ENCODE measurements at places on chromosomes 3 and 15.

GRCh38 chr3:157520485-157521150 lies 17.4 kb upstream of the VEPH1 start:
- no peaks in the 10 kb centered on the region for H3K27me3 ChIP-seq
- H3K36me3 ChIP-seq, result peaks cover 7% of the 10 kb centered on the region
- no peaks in the 10 kb centered on the region for H3K4me1 ChIP-seq
- DNase-seq, result no peak

GRCh38 chr3:185477316-185477715 lies 21.5 kb downstream of the TMEM41A start:
- H3K4me3 ChIP-seq, result no peak overlapping the region
- DNase-seq, result no peak
- H3K4me1 ChIP-seq, result no peaks in the 10 kb centered on the region
- H3K27ac ChIP-seq, result no peak overlapping the region
- H3K27me3 ChIP-seq, result no peaks in the 10 kb centered on the region
- H3K36me3 ChIP-seq, result peaks cover 7% of the 10 kb centered on the region

DNA sequence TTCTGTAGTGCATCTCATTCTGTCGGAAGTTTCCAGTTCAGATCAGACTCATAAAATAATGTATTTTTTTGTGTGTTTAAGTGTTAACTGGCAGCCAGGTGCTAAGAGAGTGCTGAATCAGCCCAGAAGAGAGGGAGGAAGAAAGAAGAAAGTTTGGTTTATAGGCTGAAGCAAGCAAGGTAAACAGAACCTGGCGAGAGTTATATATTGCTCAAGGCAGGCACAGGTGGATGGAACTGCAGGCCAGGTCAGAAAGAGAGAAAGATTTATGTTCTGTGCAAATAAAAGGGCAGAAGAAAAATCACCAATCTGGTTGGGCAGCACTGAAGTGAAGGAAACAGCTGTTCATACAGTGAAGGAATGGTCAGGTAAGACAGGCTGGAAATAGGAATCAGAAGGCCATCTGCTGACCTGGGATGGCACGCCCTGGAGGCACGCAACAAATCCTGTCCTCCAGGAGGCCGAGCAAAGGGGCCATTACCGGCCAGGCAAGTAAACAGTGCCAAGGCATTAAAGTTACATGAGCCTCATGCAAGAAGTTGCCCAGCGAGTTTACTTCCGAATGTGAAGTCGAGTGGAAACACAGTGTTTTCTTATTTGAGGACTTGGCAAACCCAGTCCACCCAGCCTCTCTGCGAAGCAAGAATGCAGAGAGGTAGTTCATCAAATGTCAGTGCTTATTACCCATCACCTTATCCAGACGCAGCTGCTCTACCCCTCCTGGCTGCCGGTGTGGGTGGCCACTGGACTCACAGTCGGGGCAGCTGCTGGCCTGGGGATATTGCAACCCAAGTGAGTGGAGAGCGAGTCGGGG lies 309.8 kb downstream of the VPS13C start:
- DNase-seq, result no peak
- H3K36me3 ChIP-seq, result no peaks in the 10 kb centered on the region
- no peak overlapping the region for H3K27ac ChIP-seq
- no peak overlapping the region for H3K4me3 ChIP-seq
- no peaks in the 10 kb centered on the region for H3K27me3 ChIP-seq

GRCh38 chr3:40237889-40238571 lies 71.5 kb upstream of the EIF1B start:
- H3K4me1 ChIP-seq, result no peaks in the 10 kb centered on the region
- no peak overlapping the region for H3K4me3 ChIP-seq
- H3K27ac ChIP-seq, result no peak overlapping the region
- H3K36me3 ChIP-seq, result no peaks in the 10 kb centered on the region
- no peaks in the 10 kb centered on the region for H3K27me3 ChIP-seq

Measured in osteoblast (primary cell).